ENCODE measurements at places on chromosomes 7 and 10.

GRCh38 chr10:30709700-30710358 is 80.3 kb upstream of the LYZL2 start:
- no peak for DNase-seq

DNA sequence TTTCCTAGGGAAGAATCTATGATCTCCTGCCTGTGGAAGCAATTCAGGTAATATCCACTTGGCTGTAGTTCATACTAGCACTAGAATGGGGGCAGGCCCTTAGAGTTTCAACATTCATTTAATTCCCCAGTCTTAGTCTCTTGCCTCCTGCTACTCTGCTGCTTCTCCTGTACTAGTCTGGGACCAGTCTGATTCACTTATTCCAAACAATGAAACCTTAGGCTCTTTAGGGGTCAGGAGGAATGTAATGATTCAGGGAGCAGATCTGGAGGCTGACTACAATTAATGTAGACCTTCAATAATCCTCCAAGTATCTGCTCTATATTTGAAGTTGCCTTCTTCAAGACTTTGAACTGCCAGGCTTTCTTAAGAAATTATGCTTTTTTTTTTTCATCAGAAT is 101.8 kb downstream of the GNAT3 start:
- DNase-seq, result no peak

GRCh38 chr10:132096223-132096622 is 30.5 kb downstream of the JAKMIP3 start:
- DNase-seq, result peak; percentile 26

GRCh38 chr10:89206402-89207180 is 526 bp downstream of the CH25H start:
- no peak for DNase-seq

DNA sequence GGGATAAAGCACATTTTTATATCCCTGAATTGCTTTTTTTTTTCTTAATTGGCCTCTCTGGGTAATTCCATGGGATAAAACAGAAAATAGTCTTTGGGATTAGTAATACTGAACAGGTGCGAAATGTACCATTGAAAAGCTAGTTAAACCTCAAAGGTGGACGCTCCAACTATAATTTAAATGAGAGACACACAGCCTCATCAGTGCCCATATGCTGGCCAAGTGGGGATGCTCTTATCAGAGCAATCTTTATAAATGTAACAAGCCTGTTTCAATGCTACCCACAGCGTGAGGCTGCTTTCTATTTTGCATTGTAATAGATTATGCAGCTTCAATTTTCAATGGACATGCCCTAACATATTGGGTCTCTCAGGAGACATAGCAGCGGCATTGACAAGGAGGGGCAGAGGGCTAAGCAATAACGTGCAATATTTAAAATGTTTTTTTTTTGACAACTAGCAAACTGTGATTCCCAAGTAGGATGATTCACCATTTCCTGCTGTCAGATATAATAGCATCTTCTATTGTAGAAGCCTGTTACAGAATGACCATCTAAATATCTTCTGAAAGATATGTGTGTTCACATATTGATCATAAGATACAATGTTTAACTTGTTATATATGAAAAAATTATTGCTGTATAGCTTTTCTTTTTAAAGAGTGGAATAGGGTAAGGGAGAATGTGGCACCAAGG is 91.3 kb upstream of the BET1 start:
- no peak for DNase-seq

GRCh38 chr10:96395931-96396877 is 37.4 kb upstream of the OPALIN start:
- DNase-seq, result peak; percentile 28

GRCh38 chr10:92756201-92757065 is 66.7 kb downstream of the HHEX start:
- DNase-seq, result peak; percentile 28

DNA sequence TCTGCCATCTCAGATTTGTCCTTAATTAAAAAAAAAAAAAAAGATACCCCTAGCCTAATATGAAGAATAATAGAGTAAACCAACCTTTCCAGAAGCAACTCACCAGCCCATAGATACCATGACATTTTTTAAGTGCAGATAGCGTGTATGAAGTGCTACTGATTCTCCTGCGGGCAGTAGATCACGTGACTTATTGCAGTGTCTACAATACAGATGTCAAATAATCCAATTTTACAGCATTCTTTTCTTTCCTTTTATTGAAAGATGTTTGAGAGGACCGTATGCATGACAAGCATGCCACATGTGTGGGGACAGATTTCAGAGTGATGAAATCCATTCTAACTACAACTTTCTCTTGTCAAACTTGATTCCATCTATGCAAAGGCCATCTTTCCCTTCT is 232.9 kb upstream of the SP4 start:
- DNase-seq, result no peak

- no peak for DNase-seq
Observed at GRCh38 chr7:96870185-96870584, 135.2 kb upstream of the DLX6 start.

DNA sequence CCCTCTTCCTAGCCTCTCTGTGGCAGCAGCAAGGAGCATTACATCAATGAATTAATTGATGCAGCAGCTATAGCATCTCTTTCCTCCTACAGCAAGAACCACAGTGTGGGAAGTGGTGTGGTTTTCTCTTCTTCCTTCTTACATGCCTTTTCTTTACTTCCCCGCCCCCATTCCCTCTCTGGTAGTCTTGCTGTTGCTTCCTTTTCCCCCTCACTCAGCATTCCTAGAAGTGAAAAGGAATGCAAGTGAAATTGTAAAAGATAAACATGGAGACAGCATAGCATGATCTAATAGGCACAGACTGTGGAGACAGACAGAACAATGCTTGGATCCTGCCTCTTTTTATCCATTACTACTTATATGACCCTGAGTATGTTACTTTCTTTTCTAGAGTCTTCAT is 370.5 kb upstream of the BMPER start:
- no peak for DNase-seq

DNA sequence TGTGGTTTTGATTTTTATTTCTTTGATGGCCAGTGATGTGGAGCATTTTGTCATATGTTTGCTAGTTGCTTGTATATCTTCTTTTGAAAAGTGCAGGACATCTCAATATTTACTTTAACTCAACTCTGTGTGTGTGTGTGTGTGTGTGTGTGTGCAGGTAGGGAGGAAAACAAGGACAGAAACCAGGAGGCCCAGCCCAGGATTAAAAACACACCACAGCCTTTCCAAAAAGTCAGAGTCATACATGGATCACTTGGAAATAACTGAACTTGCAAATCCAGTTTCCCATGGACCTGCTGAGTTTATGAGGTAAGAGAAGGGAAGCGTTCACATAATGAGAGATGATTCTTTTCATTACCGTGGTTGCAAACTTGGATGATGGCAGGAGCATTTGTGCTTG is 189.9 kb upstream of the LYZL1 start:
- no peak for DNase-seq

DNA sequence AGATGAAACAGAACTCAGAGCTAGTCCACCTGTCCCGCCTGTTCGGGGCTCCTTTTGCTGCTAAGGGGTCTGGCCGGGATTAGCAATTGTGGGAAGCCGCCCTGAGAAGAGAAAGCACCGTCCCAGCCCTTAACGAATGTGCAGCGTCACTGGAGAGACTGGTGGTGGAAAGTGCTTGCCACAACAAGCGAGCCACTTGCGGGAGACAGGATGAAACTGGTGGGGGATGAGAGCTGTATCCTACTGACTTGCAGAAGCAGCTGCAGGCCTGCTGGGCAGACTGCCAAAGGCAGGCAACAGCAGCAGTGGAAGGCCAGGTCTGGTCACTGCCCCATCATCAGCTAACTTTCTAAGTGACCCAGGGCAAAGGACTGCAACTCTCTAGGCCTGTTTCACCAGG is 95.4 kb downstream of the FAM53B start:
- no peak for DNase-seq

DNA sequence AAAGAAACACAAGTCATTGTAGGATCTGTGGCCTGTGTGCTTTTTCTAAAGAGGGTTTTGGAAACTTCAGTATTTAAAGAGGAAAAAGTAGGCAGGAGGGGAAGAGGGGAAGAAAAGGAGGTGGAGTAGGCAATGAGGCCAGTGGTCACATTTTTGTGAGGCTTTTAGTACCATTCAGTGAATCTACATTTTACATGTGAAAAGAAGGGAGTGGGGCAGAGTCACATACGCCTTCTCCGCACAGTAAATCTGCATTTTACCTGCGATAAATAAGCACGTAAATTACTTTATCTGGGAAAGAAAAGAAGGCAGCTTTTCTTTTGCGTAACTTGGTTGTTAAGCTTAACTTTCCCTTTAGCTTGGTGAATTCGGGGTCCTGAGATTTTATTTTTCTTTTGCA is 13.2 kb downstream of the CHST12 start:
- DNase-seq, result no peak

DNA sequence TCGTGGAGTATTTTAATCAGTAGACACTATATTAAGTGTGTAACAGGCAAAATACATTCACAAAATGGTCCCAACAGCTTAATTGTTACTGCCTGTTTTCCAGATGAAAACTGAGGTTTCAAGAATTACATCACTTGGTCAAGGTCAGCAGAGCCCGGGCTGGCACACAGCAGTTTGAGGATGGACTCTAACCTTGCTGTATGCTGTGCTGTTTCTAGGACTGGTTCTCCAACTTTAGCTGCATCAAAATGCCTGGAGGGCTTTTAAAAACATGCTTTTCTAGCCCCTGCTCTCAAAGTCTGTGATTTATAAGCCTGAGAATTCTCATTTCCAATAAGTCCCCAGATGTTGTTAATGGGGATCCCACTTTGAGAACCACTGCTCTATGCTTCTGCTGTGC is 247.1 kb upstream of the FZD8 start:
- no peak for DNase-seq

DNA sequence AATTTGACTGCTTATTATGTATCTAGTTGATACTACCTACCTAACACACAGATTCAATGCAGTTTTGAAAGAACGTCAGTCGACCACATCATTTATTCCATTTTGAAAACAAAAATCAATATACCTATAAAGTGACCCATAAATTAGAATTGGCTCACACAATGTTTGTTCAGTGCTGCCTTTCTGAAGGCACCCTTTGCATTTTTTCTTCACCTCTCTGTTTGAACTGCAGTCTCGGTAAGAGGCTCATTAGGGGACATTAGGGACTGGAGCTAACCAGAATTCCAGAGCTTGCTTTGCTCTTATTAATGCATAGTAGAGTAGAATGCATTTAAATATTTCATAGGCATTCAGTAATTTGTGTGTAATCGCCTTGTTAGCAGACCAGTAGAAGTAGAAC is 234.1 kb downstream of the FOXP2 start:
- no peak for DNase-seq

DNA sequence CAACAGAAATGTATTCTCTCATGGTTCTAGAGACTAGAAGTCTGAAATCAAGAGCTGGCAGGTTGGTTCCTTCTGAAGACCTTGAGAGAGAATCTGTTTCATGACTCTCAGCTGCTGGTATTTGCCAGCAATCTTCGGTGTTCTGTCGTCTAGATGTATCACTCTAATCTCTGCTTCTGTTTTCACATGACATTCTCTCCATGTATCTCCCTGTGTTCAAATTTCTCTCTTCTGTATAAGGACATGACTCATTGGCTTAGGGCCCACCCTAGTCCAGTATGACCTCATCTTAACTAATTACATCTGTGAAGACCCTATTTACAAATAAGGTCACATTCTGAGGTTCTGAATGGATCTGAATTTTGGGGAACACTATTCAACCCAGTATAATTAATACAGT is 82.3 kb downstream of the ANKRD7 start:
- DNase-seq, result peak; percentile 41

GRCh38 chr7:28790467-28790866 is 167.7 kb downstream of the TRIL start:
- DNase-seq, result no peak

GRCh38 chr10:14782691-14783363 is 8.1 kb upstream of the FAM107B start:
- DNase-seq, result peak; percentile 89

DNA sequence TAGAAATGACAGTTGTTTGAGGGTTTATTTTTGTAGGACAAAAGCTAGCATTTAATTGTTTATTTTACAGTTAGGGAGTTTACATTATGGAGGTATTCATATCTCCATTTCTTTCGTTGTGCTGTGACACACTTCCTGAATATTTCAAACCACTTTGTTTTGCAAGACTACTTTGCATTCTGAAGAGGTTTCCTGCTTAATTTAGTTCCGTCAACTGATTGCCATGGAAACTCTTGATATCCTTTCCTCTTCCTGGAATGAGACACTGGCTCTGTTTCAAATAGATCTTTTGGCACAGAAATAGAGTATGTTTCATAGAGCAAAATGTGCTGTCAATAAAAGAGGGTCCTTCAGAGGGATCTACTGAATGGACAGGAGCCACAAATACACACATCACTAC is 159.5 kb upstream of the AGR3 start:
- peak; percentile 99 for DNase-seq

DNA sequence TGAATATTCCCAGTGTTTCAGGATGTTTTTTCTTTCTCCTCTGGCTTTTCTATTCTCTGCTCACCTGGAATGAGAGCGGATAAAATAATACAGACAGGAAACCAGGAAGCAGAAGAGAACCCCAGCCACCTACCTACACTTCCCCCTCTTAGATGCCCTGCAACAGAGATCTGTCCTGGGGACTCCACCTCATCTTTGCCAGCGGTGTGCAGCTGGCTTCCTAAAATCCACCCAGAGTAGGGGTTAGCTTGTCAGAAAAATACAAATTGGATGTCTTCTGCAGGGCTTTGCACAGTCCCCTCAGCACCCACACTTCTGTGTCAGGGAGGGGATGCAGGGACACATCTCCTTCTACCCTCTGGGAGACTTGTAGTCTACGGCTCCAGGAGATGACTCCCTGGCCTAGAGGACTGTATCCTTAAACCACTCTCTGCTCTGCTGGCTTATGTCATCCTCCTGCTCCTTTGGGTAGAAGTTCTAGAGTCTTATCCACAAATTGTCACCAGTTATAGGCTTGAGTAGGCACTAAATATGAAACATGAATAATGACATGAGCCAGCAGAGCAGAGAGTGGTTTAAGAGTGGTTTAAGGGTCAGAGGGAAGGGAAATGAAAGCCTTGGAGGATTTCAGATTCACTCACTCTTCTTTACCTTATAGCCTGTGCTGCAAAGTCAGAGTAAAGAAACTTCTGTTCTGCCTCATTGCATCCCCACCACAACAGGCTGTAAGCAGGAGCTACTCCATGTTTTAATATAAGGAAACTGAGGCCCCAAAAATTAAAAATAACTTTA is 749.4 kb downstream of the AUTS2 start:
- no peak for DNase-seq

DNA sequence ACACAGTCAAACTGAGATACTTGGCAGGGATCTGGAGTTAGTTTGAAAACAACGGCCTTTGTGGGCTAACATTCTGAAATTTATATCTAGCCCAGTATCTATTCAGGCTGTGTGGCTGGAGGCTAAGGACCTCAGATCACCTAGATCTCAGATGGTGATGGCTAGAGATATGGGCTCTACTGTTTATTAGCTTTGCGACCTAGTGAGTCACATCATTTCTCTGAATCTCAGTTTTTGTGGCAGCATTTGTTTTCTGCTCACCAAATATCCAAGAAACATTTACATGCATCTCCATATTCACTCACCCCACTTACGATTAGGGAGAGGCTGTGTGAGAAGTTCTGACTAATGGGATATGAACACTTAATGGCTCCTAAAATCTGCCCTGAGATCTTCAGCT is 503.9 kb downstream of the KIF20B start:
- no peak for DNase-seq

- no peak for DNase-seq
Observed at GRCh38 chr7:28807396-28807994, 150.6 kb downstream of the TRIL start.
